ENCODE measurements at places on chromosomes 3 and 15. TPM values are rescaled to one million over a fixed set of nuclear protein-coding genes. Genes with fewer than 3 reads are reported as not detected.

The EPHB3 gene
- total RNA-seq: 9.4 TPM

The RBP2 gene
- not detected for total RNA-seq

The FBXW12 gene
- not detected for total RNA-seq

The BTD gene
- total RNA-seq: 18.1 TPM

The APBA2 gene
- 20.4 TPM for total RNA-seq

The BOC gene
- 19.7 TPM for total RNA-seq

The FHIT gene
- 0.38 TPM for total RNA-seq

The GRM7 gene
- total RNA-seq: not detected

The SATB1 gene
- total RNA-seq: 13.1 TPM

The ALDH1L1 gene
- 0.08 TPM for total RNA-seq

The ANKUB1 gene
- not detected for total RNA-seq

The CFAP92 gene
- total RNA-seq: not detected

The LMAN1L gene
- total RNA-seq: not detected

The ATP13A4 gene
- 0.23 TPM for total RNA-seq

The GUCA1C gene
- not detected for total RNA-seq

The MYL3 gene
- total RNA-seq: 0.08 TPM

The AP2M1 gene
- total RNA-seq: 739 TPM

The THOC7 gene
- total RNA-seq: 16.0 TPM

The DMXL2 gene
- total RNA-seq: 15.1 TPM

All from smooth muscle cell of the coronary artery (primary cell).